ENCODE measurements at places on chromosomes 11 and 22.

DNA sequence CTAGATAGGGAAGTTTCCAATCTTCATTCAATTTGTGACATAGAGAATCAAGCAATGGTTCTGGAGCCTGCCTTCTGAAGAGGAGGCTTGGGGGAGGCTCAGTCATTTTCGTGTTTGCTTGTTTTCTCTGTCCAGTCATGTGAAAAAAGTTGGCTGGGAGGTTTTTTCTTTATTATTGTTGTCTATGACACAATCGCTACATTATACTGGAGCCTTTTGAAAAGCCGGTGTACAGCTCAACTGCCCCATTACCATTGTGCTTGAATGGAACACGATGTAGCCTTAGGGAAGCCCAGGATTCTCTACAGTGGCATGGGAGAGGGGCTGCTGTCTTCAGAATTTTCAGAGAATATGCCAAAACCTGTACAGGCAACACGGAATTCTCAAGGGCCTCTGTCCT lies 57.9 kb upstream of the NCAM1 start:
- no peak for DNase-seq

- DNase-seq = no peak
These were observed 99.1 kb upstream of the CHRM4 start for GRCh38 chr11:46490666-46491065.

DNA sequence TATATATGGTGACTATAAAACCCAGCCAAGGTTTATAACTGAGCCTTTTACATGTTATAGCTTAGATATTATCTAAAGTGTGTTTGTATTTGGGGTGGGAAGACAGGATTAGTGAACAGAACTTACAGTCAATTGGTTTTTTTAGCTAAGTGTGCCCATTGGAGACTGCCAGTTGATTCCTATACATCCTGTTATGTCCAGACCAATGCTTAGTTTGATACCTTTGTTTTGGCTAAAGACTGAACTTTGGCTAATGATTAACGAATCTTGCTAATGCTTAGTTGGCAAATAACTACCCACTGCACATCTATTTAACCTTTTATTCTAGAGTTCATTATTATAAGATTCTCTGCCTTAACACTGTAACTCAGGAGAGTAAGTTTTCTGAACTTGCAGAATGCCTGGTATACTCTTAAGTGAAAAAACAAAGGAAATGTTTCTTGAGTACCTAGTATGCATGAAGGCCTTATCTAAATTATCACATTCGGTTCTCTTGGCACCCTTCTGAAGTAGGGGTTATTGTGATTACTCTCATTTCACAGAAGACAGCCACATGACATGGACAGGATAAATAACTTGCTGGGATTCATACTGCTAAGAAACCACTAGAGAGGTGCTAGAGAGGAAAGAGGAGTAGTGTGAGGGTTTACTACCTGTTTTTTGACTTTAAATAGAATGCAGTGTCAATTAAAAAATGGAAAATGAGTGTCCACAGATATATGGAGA lies 54.0 kb downstream of the KREMEN1 start:
- DNase-seq = peak; percentile 12

DNA sequence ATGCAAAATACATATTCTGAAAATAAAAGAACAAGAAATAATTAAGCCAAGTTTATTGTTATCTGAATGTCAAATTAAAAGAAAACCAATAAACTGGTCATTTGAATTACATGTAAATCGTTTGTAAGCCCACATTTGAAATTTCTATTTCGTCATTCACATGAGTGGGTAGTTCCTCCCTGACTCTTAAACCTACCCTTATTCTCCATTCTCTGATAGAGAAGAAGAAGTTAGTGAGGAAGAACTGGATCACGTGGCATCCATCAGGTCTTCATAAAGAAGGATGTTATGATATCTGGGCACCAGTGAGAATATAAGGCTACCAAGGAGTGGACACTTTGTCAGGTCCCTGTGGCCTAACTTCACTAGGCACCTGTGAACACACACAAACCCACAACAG lies 328.1 kb downstream of the OPCML start:
- no peak for DNase-seq

- DNase-seq = no peak
These were observed 4.5 kb downstream of the LMNTD2 start for GRCh38 chr11:555780-556661.

- no peak for DNase-seq
These were observed 69.7 kb downstream of the ETS1 start for GRCh38 chr11:128517451-128518230.

Data from OCI-M1 (cell line).